K562 (cell line): ENCODE measurements at places on chromosomes 2 and 18. TPM values are rescaled to one million over a fixed set of nuclear protein-coding genes. Genes with fewer than 3 reads are reported as not detected.

PID1 gene
- total RNA-seq: 0.20 TPM in 1 of 2 replicates, not detected in the other

DNA sequence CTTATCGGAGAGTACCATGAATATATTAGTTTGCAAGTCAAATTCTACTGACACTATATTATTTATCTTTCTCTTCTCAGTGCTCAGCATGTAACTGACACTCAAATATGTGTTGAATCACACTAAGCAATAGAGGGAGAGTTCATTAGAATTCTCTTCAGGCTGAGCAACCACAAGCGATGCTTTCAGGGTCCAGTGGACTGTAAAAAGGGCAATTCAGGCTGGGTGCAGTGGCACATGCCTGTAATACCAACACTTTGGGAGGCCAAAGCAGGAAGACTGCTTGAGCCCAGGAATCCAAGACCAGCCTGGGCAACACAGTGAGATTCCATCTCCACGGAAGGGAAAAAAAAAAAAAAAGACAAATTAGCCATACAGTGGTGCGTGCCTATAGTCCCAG is 16.3 kb downstream of the PDE6D start:
- DNase-seq: no peak

- no peak for DNase-seq
Observed at GRCh38 chr2:58923869-58924268, 682.7 kb upstream of the FANCL start.

DNA sequence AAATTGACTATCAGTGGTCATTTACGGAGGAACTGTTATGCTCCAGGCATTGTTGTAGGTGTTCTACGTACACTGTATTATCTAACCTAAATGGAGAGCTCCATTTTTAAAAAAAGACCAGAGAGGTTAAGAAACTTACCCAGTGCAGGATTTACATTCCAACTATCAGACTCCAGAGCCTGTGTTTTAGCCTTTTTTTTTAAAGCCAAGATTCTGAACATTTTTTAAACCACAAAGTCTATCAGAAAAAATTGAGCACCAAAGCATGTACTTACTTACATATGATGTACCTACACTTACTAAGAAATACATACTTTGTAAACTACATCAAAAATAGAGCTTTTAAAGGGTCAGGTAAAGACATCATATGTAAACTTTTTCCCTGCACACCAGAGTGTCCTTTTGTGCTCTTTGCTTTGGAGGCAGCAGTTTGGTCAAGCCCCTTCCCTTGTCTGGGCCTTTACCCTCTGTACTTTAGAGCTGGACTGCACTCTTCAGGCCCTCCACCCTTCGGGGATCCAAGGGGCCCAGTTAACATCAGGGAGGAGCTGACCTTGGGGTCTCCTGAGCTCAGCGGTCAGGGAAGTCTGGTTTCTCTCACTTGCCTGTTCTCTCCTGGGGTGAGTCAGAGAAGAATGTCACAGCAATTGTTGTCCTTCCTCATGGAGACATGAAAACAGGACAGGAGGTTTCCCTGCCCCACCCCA is 58.4 kb downstream of the ITGB1BP1 start:
- DNase-seq: no peak

- no peak for DNase-seq
Observed at GRCh38 chr2:222982909-222983265, 69.1 kb upstream of the KCNE4 start.

DPY30 gene
- 82.4 and 90.4 TPM in 2 replicates for total RNA-seq

DNA sequence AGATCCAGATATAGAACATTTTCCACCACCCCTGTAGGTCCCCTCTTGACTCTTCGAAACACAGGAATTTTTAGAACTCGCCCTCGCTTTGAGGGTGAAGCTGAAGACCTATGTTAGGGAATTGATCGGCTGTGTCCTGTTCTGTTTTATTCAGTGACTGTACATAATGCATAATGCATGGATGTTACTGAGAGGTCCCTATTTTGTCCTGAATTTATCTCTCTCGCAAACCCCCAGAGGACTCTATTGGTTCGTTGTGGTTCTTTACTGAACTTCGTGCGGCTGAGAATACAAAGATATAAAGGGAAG is 431 bp upstream of the EIF5B start:
- DNase-seq: no peak

DNA sequence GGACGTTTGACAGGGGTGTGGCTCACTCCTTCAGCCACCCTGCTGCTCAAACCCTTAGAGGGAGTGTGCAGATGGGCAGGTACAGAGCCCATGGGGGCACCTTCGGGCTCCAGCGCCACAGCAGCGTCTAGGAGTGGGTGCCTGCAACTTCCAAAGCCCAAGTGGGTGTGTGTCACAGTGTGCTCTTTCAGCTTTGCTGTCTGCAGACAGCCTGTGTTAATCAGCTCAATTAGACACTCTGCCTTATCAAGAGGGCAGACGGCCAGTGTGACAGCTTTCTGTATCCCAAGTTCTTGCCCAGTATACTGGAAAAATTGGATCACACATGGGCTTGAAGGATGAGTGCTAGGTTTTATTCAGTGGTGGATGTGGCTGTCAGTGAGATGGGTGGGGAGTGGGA is 96.7 kb downstream of the AP1S3 start:
- DNase-seq: no peak

CAPN14 gene
- not detected in 2 replicates for total RNA-seq

GRCh38 chr2:36781907-36782720 is 85.6 kb downstream of the VIT start:
- no peak for DNase-seq

DNA sequence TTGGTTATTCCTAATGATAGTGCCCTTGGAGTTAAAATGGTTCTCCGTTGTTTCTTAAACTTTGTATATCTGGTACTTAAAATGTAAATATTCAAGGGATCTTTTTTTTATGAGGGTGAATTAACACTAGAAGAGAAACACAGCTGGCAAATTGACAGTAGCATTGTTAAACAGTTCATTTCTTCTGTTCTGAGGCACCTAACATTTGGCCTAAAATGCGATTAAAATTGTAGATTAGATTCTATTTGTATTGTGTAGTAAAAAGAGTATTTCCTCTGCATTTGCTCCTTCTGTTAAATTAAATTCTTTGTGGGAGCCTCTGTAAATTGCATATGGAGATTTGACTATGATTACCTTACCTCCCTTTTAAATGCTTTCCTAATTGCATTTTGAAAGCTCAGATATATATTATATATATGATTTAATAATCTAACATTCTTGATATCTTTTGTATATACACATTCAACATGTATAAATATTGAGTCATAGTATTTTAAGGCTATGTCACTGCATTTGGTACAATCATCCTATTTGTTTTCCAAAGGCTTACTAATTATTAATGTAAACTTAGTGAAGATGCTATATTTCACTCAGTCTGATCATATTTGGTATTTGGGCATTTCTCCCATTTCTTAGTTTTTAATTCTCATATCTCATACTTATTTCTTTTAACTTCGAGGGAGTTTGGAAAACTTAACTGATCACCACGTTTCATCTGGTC is 124.4 kb downstream of the AGPS start:
- no peak for DNase-seq
